ENCODE measurements at places on chromosomes 11 and 22.

GRCh38 chr22:37769056-37769455 lies 38.7 kb upstream of the GCAT start:
- no peak for DNase-seq

GRCh38 chr22:49730656-49731055 lies 97.0 kb downstream of the BRD1 start:
- no peak for DNase-seq

GRCh38 chr11:133576351-133576750 lies 44.0 kb upstream of the OPCML start:
- no peak for DNase-seq

GRCh38 chr22:28398981-28399380 lies 280.7 kb downstream of the TTC28 start:
- no peak for DNase-seq

DNA sequence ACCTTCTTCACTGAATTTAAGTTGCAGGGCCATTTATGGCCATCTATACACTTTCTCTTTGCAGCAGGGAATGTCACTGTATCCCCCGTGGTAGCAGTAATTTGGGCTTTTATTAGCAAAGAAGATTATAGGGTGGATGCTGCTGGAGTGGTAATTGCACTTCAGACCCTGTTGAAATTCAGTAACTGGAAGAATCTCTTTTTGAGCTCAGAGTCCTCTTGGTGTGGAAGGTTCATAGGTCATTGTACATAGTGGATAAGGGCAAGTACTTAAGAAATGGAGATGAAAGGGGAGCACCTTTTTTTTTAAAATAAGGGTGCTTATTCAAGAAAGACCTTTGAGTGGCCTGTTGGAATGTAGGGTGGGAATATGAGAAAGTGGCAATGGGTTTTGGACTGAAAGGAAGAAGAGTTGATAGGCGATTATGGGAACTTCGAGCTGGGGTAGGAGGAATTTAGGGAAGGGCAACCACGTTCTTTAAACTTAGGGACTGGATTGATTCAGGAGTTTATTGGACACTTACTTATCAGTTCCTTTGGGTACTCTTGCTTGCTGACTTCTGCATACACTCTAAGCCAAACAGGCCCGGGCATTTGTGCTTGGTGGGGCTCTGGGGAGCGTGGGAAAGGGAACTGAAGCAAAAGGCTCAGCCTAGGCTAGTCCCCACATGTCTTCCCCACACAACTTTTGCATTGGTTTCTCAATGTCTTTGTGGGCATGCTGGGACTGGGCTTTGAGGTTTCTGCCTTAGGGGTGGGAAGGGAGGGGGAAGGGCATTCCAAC lies 26.5 kb downstream of the CTNND1 start:
- peak; percentile 59 for DNase-seq

DNA sequence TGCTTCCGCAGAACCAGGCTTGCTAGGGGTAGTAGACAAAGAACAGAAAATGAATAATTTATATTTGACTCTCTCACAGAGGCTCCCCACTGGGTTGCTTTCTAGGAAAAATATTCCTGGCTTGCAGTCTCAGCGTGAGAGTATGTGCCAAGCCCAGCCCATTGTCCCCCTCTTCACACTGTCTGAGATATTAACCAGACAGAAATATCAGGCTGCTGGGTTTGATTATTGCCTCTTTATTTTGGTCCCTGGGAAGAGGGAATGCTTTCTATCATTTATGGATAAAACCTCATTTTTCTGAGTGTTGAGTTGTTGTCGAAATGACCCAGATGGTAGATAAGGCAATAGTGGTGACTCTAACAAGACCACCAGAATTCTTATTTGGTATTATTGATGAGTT lies 367.9 kb downstream of the METTL15 start:
- DNase-seq, result no peak

DNA sequence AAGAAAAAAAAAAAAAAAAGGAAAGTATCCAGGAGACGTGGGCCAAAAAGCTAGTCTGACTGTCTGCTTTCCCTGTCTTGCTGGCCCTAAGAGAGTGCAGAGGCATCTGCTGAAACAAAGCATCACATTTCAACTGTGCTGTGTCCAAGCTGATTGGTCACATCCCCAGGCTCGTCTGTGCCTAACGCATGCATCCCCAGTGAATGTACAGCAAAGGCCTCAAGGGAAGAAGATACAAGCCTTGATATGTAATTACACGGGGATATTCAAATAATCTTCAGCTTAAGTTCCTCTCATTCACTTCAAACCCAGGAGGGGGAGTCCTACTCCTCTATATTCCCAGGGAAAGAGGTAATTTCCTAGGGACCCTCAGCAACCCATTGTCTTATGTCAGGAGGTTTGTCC lies 5.4 kb upstream of the SORL1 start:
- peak; percentile 6 for DNase-seq

- no peak for DNase-seq
Measured at GRCh38 chr11:73019996-73020395, 122.1 kb downstream of the FCHSD2 start.

GRCh38 chr11:62479631-62480201 lies 60.9 kb downstream of the SCGB1A1 start:
- no peak for DNase-seq

- DNase-seq, result no peak
Measured at GRCh38 chr11:16936643-16937042, 77.6 kb downstream of the PLEKHA7 start.

- peak; percentile 33 for DNase-seq
Measured at GRCh38 chr11:75938543-75938942, 123.5 kb downstream of the UVRAG start.

DNA sequence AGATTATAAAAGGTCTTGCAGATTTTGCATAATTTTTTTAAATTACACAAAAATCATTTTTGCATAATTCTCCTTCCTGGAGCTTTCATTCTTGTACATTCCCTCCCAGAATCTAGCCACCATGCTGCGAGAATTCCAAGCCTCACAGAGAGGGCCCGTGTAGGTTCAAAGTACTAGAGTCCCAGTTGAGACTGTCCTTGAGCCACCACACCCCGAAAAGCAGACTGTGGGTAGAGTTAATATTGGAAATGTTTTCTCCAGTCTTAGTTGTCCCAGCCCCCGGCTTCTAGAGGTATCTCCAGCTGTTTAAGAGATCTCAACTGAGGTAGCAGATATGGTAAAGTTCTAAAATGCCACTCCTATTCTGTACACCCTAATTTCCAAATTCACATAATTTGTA lies 407.3 kb upstream of the ANO3 start:
- DNase-seq, result no peak

GRCh38 chr11:34502949-34503348 lies 10.6 kb downstream of the ELF5 start:
- no peak for DNase-seq

- DNase-seq, result no peak
Measured at GRCh38 chr11:126487711-126488110, 132.2 kb downstream of the ST3GAL4 start.

GRCh38 chr22:16563555-16564520 lies 28.8 kb downstream of the CCT8L2 start:
- no peak for DNase-seq

- no peak for DNase-seq
Measured at GRCh38 chr11:66789097-66789890, 53.9 kb upstream of the RCE1 start.

DNA sequence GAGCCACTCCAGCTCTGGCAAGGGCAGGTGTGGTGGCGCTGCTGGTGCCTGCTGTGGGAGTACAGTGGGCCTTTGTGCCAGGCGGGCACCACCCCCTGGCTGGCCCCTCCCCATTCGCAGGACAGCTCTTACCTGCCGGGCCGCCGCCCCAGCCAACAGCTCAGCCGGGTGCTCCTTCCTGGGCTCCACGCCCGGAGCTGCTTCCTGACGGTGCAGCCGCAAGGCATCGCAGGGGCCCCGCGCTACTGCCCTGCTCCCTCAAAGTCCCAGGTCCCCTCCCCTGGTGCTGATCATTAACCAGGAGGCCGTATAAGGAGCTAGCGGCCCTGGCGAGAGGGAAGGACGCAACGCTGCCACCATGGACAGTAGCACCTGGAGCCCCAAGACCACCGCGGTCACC lies at the start of gene SLC5A1:
TSS of gene SLC5A1 (plus strand) at position 338 of the 400 bp plus-strand sequence. CDS start at position 359, 21 bp downstream.
- no peak for DNase-seq

GRCh38 chr11:121563900-121564822 lies 111.4 kb upstream of the SORL1-AS1 start:
- no peak for DNase-seq

- no peak for DNase-seq
Measured at GRCh38 chr11:112485280-112485679, 224.6 kb upstream of the PLET1 start.

GRCh38 chr11:43542750-43543712 lies 137.5 kb upstream of the HSD17B12 start:
- DNase-seq, result peak; percentile 34

GRCh38 chr11:130737866-130738431 lies 178.3 kb downstream of the SNX19 start:
- DNase-seq, result peak; percentile 77

GRCh38 chr11:8933931-8934330 lies 1.2 kb upstream of the C11orf16 start:
- no peak for DNase-seq

DNA sequence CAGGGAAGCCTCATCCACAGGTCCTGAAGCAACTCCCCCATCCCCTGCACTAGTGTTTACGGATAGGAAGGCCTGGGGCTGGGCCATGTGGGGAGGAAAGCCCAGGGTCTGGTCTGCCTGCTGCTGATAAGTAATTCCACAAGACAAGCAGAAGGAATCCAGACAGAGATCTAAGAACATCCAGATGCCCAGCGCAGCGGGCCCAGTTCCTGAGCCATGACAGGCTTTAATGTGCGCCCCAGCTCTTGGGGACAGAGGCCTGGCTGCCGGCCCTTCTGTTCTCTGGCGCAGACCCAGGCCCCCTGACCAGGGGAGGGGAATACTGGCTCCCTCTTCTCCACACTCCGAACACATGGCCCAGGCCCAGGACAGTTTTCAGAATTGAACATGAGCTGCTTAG lies 28.8 kb upstream of the ETS1 start:
- DNase-seq, result no peak

- no peak for DNase-seq
Measured at GRCh38 chr11:101288392-101288791, 158.8 kb upstream of the PGR start.

- DNase-seq, result no peak
Measured at GRCh38 chr22:46354176-46354992, 18.9 kb downstream of the TRMU start.

DNA sequence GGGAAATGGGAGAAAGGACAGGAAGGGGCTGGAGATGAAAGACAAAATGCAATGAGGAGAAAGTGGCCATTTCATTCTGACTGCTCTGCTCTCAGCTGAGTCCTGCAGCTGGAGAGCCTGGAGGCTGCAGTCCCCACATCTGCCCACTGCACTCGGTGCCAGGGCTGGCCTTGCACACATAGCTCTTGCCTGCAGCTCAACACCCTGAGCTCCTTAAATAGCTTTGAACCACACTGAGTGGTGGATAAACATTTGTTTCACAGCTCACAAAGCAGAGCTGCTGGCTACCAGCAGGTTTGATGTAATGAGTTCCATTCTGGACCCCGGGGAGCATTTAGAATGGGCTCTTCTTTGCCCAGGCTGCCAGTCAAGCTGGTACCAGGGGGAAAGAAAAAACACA lies 426.1 kb upstream of the CADM1 start:
- DNase-seq, result no peak

DNA sequence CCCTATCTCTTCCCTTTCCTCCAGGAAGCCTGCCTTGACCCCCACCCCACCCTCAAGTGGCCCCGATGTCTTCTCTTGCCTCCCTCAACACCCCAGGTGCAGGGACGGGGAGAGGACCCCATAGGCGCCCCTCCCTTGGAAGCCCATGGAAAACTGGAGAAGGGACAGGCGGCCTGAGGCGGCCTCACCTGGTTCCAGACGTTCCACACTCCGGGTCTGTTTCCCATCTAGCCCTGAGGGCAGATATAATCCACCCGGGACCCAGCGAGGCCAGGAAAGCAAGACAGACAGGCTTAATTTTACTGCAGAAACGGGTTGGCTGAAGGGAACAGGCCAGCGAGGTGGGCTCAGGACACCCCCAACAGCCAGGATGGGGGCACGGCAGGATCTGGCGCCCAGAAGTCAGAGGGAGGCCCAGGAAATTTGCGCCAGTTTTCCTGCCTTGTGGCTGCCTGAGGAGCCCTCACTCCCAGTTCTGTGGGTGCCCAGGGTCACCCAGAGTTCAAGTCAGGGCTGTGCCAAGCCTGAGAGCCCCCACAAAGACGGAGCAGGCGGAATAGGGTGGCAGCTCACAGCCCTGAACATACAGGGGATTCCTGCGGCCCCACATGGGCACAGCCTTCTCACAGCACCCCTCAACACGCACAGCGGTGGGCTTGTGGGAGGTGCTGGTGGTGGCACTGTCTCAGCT lies 3.0 kb upstream of the SIGIRR start:
- no peak for DNase-seq

DNA sequence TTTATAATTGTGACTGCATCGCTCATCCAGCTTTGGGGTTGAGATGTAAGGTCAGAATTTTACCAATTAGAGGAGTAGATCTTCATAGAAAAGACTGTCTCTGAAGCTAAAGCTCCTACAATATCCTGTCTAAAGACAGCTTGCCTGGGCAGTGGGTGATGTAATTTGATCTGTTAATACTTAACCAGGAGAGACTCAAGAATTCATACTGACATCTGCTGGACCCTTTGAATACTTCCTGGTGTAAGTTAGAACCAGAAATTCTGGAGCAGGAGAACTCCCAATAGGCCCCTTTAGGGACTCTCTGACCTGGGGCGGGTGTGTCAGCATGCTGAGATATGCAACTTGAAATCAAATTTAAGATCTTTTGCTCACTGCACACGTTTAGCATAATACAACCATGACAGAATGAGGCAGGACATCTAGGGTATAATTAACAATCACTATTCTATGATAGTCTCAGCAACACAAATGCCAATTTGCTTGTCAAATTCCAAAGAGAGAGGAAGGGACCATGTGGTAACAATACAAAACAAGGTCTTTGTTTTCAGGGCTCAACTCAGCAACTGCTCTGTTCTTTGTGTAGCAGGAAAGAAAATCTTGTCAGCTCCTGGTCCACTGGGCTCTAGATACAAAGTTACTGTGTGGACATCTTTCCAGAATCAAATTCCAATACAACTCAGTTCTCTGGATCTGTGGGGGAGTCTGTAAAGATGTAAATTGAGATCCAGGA lies 143.9 kb downstream of the INSC start:
- peak; percentile 28 for DNase-seq

DNA sequence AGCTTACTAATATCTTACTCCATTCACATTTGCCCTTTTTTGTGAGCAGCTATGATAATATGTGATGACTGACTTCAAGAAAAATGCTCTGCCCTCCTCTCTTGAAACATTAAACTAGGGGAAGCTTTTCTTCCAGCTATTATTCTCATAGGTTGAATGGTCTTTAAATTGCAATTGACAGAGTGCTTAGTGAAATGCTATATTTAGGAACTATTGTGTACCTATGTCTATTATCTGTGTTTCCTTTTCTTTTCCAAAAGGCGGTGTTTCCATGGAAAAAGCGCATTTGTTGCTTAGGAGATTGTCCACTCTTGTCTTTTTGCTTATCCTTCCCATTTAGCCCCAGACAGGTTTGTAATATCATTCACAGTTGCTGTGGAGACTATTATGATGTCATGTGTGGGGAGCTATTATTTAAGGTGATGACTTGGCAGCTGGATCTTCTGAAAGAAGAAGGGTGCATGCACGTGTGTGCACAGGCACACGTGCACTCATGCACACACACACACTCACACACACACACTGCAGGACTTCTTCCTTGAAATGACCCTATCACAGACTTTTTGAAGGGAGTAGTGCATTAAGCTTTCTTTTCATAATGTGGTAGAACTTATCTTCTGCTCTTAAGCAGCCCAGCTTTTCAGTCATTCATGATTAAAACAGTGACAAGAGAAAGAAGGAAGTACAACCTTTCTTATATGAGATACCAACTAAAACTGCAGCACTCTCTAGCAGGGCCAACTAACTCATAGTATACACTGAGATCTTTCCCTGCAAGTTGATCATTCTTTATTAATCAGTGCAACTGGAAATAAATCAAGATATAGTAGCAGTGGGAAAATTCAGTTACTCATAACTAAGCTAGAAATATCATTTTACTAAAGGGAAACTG lies 340.8 kb upstream of the MTNR1B start:
- no peak for DNase-seq

All from AG10803 (cell line).